ENCODE measurements at places on chromosomes 6 and 20. TPM values are rescaled to one million over a fixed set of nuclear protein-coding genes. Genes with fewer than 3 reads are reported as not detected.

- DNase-seq, result no peak
Observed at GRCh38 chr20:49268600-49269365, 9.1 kb downstream of the ZNFX1 start.

GRCh38 chr6:45253453-45253852 lies 74.7 kb upstream of the RUNX2 start:
- DNase-seq, result no peak

- no peak for DNase-seq
Observed at GRCh38 chr6:82978362-82978945, 87.2 kb downstream of the UBE3D start.

GRCh38 chr20:57287007-57287880 lies 20.8 kb upstream of the BMP7 start:
- no peak for DNase-seq

DNA sequence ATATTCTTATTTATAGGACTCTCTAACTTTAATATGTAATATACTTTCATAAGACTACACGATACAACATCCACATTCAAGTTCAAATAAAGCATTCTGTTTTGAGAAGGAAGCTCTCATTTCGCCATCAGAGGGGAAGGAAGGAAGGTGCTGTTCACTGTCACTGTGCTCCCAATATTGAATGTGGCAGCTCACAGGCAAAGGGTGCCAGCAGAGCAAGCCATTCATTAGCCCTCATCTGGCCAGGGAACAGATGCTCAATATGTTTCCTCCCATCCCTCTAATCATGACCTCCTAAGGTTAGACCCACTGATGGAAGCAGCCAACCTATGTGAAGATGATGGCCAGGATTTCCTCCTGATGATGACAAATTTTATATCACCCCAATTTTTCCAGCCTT lies 154.4 kb downstream of the DST start:
- DNase-seq, result no peak

DNA sequence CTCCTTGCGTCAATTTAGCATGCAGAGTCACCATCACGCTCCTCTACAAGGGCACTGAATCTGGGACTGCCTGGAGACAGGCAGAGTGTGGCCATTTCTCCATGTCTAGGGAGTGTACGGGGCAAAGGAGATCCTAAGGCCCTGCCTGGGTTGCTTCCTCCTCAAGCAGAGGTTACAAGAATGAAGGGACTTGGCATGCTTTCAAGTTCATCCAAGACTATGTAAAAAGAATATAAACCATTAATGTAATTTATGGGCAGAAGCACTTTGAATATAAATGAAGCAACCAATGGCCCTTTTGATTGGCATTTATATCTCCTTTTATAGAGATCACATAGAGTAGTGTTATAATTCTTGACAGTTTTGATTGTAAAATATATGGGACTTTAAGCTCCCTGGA lies 137.5 kb downstream of the BTBD3 start:
- no peak for DNase-seq

DNA sequence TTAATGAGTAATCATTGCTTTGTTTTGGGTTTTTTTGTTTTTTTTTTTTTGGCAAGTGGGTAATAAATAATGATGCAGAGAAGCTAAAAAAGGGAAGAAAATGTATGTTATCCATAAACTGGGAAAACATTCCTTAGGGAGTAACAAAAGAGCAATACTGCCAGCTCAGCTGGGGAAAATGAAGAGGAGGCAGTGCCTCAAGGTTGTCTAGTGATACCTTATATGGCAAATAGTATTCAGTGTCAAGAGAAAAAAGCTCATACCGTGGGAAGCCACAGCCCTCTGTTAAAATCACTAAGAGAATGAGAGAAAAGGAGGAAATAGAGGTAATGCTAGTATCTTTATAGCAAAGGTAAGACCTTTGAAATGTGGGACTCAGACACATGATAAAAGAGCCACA lies 47.1 kb upstream of the SMLR1 start:
- DNase-seq, result no peak

DNA sequence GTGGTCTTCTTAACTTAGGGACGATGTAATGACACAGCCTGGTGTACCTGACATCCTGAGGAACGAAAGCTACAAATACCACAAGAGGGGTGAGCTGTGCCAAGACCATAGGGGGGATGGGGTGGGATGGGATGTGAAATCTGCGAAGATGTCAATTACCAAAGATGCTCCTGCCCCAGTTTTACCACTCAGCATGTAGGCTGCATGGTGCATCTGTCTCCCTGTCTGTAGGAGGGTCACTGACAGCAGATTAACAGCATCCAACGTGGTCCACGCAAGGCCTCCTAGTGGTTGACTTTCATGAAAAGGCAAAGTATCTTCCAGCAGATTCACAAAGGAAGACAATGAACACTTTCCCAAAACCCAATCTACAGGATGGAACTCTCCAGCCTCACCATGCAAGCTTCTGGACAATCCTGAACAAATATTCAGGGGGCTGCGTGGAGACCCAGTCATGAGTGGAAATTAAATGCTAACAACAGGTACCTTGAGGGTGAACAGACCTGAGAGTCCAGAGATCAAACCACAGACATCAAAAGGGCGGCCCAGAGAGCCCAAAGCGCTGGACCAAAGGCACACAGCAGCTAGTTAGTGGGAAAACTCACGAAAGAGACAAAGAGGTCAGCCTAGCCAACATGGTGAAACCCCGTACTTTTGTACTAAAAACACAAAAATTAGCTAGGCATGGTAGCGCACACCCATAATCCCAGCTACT lies 44.4 kb downstream of the ZMYND8 start:
- DNase-seq, result no peak

GRCh38 chr6:38146021-38146733 lies 326.6 kb downstream of the ZFAND3 start:
- peak; percentile 59 for DNase-seq

The GSTA3 gene
- not detected for total RNA-seq

The PGC gene
- not detected for total RNA-seq

The C20orf173 gene
- not detected for total RNA-seq

The ALDH8A1 gene
- total RNA-seq, result 0.42 TPM

The FHL5 gene
- total RNA-seq, result not detected

The SAMD10 gene
- total RNA-seq, result 3.5 TPM

The NCOA3 gene
- total RNA-seq, result 75.9 TPM
